Neural crest cell (in vitro differentiated cells): ENCODE measurements at places on chromosomes 16 and 17.

GRCh38 chr17:73625991-73626673 lies 18.1 kb downstream of the SDK2 start:
- no peak for DNase-seq

DNA sequence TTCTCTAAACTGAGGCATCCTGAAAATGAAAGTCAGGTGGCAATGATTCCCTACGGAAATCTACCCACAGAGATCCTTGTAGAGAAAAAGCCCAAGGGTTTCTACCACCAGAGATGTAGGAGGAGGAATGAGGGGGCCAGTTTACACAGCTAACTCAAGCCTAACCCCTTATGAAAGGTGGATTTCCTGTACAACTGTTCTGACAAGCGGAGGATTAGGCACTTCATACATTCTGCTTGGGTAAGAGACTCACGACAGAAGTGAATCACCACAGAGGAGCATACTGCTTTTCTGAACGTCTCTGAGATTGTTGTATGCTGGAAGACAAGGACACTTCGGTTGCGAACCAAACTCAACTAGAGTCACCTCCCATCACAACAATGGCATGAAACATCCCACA lies 72.7 kb downstream of the SMG6 start:
- no peak for DNase-seq

- no peak for DNase-seq
Observed at GRCh38 chr16:27374221-27374803, 27.7 kb upstream of the IL21R start.

GRCh38 chr16:30184096-30184890 lies 891 bp downstream of the CORO1A start:
- no peak for DNase-seq

DNA sequence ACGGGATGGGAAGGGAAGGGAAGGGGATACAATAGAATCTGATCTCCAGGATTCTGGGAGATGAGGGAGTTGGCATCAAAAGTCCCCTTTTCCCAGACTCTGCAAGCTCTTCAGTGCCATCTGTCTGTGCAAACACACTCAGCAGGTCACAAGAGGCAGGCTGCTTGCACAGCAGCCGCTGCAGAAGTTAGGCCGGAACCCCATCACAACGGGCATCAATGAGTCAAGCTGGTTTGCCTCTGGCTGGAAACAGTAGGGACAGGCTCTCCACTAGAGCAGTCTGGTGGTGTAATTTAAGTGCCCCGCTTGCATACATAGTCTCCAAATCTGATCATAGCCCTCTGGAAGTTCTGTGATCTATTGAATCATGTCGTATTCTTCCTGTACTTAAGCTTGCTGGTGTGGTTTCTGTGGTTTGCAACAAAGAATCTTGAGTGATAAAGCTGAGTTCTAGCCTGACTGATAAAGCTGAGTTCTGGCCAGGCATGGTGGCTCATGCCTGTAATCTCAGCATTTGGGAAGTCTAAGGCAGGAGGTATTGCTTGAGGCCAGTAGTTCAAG lies 33.7 kb upstream of the KDM8 start:
- DNase-seq, result no peak

- DNase-seq, result no peak
Observed at GRCh38 chr16:56286809-56287208, 95.5 kb downstream of the GNAO1 start.

DNA sequence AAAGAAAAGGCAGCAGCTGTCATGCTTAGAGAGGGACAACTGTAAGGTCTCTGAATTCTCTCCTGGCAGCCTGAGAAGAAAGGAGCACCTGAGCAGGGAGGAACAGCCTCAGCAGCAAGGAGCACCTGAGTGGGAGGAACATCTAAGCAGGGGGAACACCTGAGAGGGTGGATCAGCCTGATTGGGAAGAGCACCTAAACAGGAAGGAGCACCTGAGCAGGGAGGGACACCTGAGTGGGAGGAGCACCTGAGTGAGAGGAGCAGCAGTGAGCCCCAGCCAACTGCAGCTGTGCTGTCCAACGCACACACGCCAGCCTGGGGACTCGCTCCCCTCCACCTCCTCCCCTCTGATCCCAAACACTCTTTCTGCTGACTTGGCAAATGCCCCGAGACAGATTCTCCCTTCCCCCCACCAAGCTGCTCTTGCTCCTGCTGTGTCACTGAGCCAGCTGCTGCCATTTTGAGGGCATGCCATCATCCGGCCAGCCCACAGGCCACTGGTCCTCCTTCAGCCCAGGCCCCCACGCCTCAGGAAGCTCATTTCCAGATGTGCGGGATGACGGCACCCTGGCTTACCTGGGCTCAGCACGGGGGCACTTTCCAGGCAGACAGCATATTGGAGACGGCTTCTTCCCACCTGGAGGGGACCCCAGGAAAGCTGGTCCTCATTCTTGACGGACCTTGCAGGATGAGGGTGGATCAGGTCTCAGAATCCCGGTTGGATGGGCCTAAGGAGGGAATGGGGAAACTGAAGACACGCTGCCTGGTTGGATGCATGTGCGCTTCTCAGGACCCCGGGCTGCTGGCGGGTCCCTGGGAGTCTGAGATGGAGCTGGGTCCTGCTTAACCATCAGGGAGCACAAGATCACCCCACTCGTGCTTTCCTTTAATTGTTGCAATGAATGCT lies 57.7 kb upstream of the RBFOX3 start:
- no peak for DNase-seq

GRCh38 chr17:81806461-81807209 lies 2.7 kb downstream of the GCGR start:
- DNase-seq, result no peak

DNA sequence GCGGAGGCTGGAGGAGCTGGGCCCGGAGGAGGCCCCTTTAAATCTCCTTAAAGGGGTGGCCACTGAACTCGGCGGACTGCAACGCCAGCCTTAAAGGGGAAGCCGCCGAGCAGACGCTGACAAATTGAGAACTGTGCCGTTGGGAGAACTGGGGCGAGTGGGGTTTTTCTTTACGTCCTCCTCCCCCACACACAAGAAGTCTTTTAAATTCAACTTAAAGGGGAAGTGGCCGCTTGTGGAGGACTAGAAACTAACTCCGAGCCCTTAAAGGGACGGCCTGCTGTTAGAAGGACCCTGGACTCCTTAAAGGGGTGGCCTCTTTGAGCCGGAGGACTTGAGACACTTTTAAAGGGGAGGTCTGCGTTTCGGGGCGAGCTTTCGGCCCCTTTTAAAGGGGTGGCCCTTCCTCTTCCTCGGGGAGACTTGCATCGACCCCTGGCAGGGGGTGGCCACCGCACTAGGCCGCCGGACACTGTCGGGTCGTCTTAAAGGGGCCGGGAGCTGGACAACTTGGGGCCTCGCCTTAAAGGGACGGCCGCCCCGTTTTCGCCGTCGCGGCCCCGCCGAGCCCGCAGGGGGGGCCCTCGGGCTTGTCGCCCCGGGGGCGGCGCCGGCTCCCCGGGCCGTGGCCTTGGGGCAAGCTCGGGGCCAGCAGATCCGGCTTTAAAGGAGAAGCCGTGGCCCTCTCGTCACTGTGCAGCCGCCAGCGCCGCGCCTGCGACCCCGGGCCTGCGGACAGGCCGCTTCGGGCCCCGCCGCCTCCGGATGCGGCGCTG lies 688 bp downstream of the FBRS start:
- DNase-seq, result no peak

DNA sequence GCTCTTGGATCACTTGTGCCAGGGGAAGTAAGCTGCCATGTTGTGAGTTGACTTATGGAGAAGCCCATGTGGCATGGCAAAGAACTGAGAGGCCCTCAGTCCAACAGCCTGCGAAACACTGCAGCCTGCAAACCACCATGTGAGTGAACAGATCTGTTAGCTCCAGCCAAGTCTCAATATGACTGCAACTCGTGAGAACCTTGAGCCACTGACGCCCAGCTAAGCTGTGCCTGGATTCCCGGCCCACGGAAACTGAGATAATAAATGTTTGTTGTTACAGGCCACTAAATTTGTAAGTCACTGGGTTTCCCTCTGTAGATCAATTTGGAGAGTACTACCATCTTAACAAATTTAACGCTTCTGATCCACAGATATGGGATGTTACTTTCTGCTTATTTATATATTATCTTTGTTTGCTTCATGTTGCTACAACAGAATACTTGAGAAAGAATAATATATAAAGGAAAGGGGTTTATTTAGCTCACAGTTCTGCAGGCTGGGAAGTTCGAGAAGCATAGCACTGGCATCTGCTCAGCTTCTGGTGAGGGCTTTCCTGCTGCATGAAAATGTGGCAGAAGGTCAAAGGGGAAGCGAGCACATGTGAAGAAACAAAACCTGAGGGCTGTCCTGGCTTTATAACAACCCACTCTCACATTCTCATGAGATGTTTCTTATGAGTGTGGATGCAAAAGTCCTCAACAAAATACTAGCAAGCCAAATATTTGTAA lies 29.4 kb upstream of the ATP2A3 start:
- DNase-seq, result no peak

- no peak for DNase-seq
Observed at GRCh38 chr16:85204242-85205010, 92.2 kb upstream of the CIBAR2 start.

DNA sequence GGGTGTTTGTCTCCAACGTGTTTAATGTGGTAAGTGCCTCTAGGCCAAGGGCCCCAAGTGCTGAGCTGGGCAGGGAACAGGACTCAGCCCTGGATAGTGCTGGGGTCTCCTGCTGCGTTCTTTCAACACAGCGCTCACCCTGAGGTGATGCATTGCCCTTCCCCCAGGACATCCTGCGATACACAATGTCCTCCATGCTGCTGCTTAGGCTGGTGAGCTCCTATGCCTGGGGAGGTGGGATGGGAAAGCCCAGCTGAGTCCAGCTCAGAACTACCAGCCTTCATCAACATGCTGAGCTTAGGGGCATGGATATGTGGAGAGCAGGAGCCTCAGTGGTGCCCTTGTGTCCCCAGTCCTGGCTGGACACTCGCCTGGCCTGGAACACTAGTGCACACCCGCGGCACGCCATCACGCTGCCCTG lies 563 bp downstream of the ZACN start:
- no peak for DNase-seq

DNA sequence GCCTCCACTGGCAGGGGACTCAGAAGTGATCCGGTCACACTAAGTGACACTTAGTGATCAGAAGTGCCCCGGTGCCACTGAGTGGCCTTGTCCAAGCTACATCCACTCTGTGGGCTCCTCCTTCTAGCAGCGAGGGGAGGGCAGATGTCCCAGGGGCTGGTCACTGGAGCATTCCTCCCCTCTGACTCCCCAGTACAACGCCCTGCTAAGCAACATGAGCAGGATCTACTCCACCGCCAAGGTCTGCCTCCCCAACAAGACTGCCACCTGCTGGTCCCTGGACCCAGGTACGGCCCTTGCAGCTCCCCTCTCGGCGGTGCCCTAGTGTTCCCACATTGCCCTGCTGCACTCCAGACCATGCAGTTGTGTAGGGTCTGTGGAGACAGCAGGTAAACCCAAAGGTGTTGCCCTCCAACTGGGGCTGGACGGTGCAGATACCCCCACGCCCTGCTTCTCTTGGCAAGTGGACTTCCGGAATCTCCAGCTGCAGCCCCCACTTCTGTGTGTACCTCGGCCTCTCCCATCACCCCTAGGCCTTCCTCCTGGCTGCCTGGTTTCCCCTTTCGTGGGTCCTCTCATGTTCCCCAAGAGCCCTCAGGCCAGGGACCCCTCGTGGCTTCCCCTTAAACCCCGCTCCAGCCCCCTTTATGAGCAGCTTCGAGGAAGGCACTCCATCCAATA lies 2.1 kb downstream of the ACE start:
- DNase-seq, result peak; percentile 57
